ENCODE measurements at places on chromosomes 1 and 21.

- DNase-seq, result no peak
Measured at GRCh38 chr1:81304187-81304586, 496.5 kb upstream of the ADGRL2 start.

- DNase-seq, result no peak
Measured at GRCh38 chr1:42753070-42753469, 13.0 kb upstream of the CLDN19 start.

DNA sequence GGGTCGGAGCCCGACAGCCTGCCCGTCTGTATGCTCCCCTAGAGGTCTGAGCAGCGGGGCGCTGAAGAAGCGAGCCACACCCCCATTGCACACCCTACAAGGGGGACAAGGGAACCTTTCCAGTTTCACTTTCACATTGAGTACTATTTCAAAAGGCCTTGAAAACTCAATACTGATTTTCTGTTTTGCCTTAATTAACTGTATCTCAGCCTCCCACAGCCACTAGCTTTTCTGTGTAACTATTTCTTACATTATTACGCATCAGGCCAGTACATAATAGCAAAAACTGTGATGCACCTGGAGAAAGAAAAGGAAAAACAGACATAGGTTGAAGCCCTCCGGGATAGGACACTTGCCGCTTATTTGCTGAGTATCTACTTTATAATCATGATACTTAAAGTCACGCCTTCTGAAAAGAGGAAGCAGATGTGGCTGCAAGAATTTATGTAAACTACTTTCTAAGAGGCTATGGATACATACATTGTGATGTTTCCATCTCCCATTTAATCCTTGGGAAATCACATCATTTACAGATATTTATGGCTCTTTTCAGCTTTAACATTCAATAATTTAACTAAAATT, 1719.5 kb downstream of the MRPL39 start:
- DNase-seq, result no peak

- no peak for DNase-seq
Measured at GRCh38 chr1:221832151-221832550, 90.3 kb upstream of the DUSP10 start.
